Lung (tissue), 17 donors: ENCODE measurements at places on chromosomes 6 and 20. TPM values are rescaled to one million over a fixed set of nuclear protein-coding genes. Genes with fewer than 3 reads are reported as not detected.

TSHZ2 gene
- 8.8 TPM for total RNA-seq

RNF182 gene
- 5.0 TPM for total RNA-seq

RNF144B gene
- 96.8 TPM for total RNA-seq

FNDC11 gene
- total RNA-seq = 3.2 TPM

OR12D3 gene
- total RNA-seq = not detected

SAPCD1 gene
- 1.7 TPM for total RNA-seq

CPNE5 gene
- 3.2 TPM for total RNA-seq

COL11A2 gene
- 0.77 TPM for total RNA-seq

ATP6V1G2 gene
- total RNA-seq = 1.5 TPM

EPB41L2 gene
- total RNA-seq = 265 TPM

OPN5 gene
- total RNA-seq = 0.12 TPM

OR2H2 gene
- not detected for total RNA-seq

OR2B6 gene
- total RNA-seq = not detected
